ENCODE measurements at places on chromosomes 12 and 14. TPM values are rescaled to one million over a fixed set of nuclear protein-coding genes. Genes with fewer than 3 reads are reported as not detected.
A peak's percentile ranks its signal among the peaks of the same experiment; 100 is the strongest.

DNA sequence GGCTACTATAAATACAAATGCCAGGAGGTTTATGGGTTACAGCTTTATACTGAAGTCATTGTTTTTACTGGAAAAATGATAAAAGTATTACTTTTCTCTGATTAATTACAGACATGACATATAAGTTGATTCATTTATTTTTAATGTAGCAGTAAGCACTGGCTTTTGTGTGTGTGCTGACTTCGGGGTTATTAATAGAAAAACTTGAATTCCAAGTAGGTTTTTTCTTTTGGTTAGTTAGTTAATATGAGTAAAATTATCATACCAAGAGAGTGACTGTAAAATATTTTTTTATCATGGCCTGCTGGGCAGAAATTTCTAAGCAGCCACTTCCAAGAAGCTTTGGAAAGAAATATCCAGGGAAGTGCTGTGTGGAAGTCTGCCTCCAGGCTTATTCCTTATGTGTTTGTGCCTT, 56.4 kb downstream of the IFT81 start:
- peaks cover 9% of the 10 kb centered on the region for H3K4me1 ChIP-seq
- H3K36me3 ChIP-seq, result no peaks in the 10 kb centered on the region
- no peaks in the 10 kb centered on the region for H3K27me3 ChIP-seq
- DNase-seq, result no peak

- H3K27ac ChIP-seq, result no peak overlapping the region
- DNase-seq, result no peak
- no peak overlapping the region for H3K4me3 ChIP-seq
- H3K36me3 ChIP-seq, result no peaks in the 10 kb centered on the region
- H3K4me1 ChIP-seq, result no peaks in the 10 kb centered on the region
Observed at GRCh38 chr14:76045773-76046172, 60.2 kb downstream of the IFT43 start.

HELB gene
- total RNA-seq, result 2.5 TPM

DNA sequence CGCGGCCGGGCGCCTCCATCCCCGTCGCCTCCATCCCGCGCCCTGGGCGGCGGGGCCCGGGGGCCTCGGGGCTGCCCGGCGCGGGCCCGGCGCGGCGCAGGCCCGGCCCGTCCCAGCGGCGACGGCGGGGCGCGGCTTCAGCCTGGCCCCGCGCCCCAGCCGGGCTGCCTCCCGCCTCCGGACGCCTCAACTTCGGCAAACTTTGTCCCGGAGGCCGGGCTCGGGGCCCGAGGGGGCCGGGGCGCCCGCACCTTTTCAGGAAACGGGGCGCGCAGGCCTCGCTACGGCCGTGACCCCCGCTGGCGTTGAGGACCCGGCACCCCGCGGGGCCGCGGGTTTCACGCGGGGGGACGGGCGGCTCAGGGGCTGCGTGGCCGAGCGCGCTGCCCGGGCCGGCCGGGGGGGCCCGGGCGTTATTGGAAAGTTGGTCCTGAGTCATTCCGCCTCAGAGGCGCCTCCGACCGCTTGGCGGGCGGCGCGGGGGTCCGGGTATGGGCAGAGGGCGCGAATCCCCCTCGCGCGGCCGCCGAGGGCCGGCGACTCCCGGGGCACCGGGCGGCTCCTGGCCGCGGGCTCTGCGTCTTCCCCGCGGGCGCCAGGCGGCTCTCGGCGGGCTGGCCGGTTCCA, 575 bp downstream of the TRAF3 start:
- no peaks in the 10 kb centered on the region for H3K4me1 ChIP-seq
- peak overlapping the region; percentile 36 for H3K27ac ChIP-seq
- H3K4me3 ChIP-seq, result peak overlapping the region; percentile 87
- H3K36me3 ChIP-seq, result no peaks in the 10 kb centered on the region

DNA sequence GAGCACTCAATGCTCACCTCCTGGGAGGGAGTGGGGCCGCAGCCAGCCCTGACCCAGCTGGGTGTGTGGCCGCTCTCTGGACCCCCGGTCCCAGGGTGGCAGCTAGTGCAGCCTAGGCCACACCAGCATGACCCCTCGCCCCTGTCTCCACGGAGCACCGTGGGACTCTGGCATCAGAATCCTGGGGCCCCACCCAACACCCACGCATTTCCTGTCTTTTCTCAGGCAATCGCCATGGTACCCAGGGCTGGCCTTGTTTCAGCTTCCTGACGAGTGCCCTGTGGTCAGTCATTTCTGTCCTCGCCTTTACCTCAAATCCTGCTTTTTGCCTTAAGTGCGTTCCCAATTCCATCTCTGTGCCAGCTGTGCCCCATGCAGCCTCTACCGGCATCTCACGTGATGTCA, 15.9 kb downstream of the PACS2 start:
- no peaks in the 10 kb centered on the region for H3K36me3 ChIP-seq
- no peaks in the 10 kb centered on the region for H3K27me3 ChIP-seq
- H3K4me3 ChIP-seq, result no peak overlapping the region
- peak; percentile 73 for DNase-seq

- no peak overlapping the region for H3K4me3 ChIP-seq
- no peaks in the 10 kb centered on the region for H3K27me3 ChIP-seq
- no peaks in the 10 kb centered on the region for H3K4me1 ChIP-seq
Observed at GRCh38 chr14:67444395-67444794, 32.4 kb upstream of the PLEK2 start.

ZNF891 gene
- 3.5 TPM for total RNA-seq

- DNase-seq, result no peak
- H3K27ac ChIP-seq, result no peak overlapping the region
- H3K27me3 ChIP-seq, result peaks cover 2% of the 10 kb centered on the region
- H3K4me3 ChIP-seq, result no peak overlapping the region
Observed at GRCh38 chr12:107780298-107780697, 5.8 kb downstream of the ASCL4 start.

DNA sequence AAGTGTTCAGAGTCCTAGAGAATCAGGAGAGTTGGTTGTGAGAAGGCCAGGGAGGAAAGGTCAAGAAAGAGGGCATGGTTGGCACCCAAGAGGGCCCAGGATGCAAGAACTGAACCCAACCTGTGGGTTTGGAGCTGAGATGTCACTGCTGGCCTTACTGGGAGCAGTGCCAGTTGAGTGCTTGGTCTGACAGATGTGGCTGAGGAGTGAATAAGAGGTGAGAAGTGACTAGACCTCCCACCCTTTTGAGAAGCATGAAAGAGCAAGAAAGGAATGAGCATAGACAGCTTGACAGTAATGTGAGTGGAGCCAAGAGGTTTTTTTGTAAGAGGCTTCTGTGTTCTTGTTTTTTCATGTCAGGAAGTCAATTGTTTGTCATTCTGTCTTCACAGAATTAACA, 95.3 kb downstream of the FGD4 start:
- no peak for DNase-seq
- no peaks in the 10 kb centered on the region for H3K27me3 ChIP-seq
- H3K27ac ChIP-seq, result no peak overlapping the region

- H3K4me1 ChIP-seq, result no peaks in the 10 kb centered on the region
- no peak overlapping the region for H3K4me3 ChIP-seq
- DNase-seq, result no peak
- no peaks in the 10 kb centered on the region for H3K27me3 ChIP-seq
- H3K36me3 ChIP-seq, result no peaks in the 10 kb centered on the region
- no peak overlapping the region for H3K27ac ChIP-seq
Observed at GRCh38 chr14:62697461-62697860, 347.8 kb downstream of the KCNH5 start.

BDKRB2 gene
- total RNA-seq, result 5.2 TPM

Data from aorta (tissue), 5 donors.